ENCODE measurements at places on chromosomes 1 and 21.

- DNase-seq = no peak
Observed at GRCh38 chr21:37166733-37167132, 93.7 kb downstream of the TTC3 start.

- DNase-seq = no peak
Observed at GRCh38 chr1:85047472-85048295, 616 bp downstream of the MCOLN3 start.

DNA sequence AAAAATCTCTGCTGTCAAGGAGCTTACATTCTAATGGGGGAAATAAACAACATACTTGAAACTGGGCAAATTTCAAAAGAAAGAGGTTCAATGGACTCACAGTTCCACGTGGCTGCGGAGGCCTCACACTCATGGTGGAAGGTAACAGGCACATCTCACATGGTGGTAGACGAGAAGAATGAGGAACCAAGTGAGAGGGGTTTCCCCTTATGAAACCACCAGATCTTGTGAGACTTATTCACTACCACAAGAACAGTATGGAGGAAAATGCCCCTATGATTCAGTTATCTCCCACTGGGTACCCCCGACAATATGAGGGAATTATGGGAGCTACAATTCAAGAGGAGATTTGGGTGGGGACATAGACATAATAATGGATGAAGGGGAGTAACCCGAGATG lies 226.4 kb downstream of the ZP4 start:
- DNase-seq = no peak

DNA sequence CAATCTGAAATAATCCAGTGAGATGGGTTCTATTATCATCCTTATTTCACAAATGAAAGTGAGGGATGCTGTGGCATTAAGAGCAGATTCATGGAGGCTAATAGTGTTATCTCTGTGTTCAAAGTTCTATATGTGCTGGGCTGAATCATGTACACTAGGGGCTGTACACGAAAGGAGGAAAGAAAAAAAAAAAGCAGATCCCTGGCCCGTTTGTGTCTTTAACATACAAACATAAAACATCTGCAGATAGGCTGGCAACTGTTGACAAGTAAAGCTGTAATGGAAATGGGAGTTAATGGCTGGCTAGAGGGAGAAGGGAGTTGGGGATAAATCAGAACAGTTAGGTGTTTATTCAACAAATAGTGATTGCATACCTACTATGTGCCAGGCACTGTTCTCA lies 3.1 kb downstream of the WNT2B start:
- no peak for DNase-seq

- peak; percentile 63 for DNase-seq
Observed at GRCh38 chr1:1435106-1435903, at the start of gene VWA1. VWA1 (plus strand) TSS chr1:1435690; CDS start chr1:1435749, 59 bp downstream.

DNA sequence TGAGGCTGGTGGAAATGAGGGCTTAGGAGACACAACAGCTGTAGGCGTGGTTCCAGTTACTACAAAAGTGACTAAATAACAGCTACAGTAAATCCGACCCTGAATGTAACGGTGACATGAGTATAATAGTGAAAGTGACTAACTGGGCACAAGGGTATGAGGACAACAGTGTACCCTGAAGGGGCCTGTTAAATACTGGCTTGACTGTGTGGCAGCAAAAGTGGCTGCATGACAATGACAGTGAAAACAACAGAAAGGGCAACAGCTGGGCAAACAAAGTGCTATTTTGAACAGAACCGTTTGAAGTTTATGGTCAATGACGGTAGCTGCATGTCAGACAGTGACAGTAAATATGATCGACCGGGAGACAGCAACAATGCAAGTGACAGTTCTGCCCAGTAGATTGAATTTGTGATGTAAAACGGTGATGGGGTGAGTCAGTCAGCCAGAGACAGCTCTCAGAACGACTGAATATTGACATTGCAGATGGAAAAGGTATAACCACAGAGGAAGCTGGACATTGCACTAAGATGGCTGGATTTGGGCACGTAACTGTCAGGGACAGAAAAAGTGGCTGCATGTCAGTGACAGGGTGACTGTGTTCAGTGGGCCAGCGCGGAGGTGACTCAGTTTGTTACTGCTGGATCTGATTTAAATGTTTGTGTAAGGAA lies 1.2 kb upstream of the ZBTB40 start:
- DNase-seq = no peak

Measured in stimulated activated CD4-positive, alpha-beta T cell treated with anti-CD3 and anti-CD28 coated beads, Interleukin-15, amount 100 ng/mL, for 48 hours (primary cell).